ENCODE measurements at places on chromosomes 13 and 19.

DNA sequence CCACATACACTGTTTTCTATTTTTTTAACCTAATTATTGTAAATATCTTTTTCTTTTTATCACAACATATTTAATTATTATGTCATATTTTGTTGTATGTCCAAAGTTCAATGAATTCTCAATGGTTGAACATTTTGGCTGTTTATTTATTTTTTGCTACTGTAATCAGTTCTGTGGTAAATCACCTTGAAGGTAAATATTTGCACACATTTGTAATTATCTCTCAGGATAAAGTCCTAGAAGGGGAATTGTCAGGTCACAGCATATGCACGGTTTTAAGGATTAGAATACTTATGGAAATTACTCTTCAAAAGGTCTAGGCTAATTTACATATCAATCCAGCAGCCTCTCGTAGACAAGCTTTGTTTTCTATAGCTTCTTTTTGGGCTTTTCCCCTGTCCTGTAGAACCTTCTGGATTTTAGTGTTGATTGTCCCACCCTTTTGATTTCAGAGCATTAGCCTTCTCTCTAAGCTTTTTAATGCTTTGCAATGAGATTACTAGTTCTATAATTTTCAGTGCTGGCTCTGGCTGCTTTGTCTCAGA is 362.6 kb downstream of the KCNRG start:
- DNase-seq: no peak

- no peak for DNase-seq
Observed at GRCh38 chr19:38892841-38893240, 6.6 kb downstream of the SIRT2 start.

GRCh38 chr19:12546903-12547302 is 4.4 kb downstream of the ZNF564 start:
- no peak for DNase-seq

- DNase-seq: no peak
Observed at GRCh38 chr19:8366961-8367326, 3.0 kb downstream of the ANGPTL4 start.

DNA sequence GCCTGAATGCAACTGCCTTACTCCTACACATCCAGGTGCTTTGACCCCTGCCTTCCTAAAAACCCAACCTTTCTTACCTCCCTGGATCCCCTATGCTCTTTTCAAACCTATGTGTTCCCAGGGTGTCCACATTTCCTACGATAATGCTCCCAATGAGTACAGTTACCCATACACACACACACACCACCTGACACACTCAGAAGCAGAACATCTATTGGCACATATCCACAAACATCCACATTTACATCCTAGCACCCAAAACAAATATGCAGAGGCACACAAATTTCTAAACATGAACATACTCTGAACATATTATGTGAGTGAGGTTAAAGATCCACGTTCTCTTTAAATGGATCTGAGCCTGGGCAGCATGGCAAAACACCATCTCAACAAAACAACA is 22.4 kb upstream of the PLAUR start:
- no peak for DNase-seq

Data from Right ventricle myocardium inferior (tissue), 1 donor.